ENCODE measurements at places on chromosomes 6 and 20.

- DNase-seq: no peak
Observed at GRCh38 chr20:22536956-22537756, 47.2 kb downstream of the FOXA2 start.

DNA sequence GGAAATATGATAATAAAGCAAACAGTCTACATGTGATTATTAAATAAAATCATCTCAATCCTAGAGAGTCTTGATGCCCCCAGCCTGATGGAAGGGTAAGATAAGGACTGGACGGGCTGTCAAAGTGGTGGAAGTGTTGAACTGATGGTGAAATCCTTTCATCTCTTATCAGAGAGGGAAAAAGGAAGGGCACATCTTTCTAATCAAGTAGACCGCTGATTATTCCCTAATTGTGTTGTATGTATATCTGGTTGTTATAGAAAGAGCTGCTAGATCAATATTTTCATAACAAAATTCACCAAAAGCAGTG is 184.5 kb downstream of the PDE7B start:
- no peak for DNase-seq

DNA sequence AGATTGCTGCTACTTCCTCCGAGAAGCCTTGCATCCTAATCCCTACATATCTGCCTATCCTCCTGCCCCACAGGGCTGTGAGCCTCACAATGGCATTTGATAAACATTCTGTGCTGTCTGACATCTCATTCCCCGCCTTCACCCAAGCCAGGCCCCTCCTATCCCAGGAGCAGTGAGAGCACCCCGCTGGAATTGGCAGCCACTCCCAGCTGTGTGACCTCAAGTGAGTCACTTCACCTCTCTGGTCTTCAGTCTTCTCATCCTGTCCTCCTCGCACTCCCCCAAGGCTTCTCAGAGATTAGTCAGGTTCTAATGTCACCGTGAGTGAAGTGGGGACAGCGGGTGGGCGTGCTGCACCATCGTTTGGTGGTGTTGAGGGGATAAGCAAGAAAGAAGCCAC is 81.7 kb downstream of the CDH22 start:
- no peak for DNase-seq

DNA sequence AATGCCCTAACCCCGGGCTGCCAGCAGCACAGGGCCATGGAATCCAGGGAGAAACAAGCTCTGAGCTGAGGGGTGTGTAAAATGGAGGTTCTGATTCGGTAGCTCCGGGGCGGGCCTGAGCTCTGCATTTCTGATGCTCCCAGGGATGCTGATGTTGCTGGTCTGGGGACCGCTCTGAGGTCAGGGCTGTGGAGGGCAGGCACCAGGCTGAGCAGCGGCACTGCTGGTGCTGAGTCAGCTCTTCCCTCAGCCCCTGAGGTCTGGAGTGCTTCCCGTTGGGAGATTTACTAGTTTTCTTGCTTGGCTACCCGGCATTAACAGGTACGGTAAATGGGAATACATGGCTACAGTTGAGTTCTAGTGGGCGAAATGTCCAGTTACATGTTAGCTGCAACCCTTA is 18.6 kb upstream of the CST3 start:
- peak; percentile 67 for DNase-seq

GRCh38 chr6:91505199-91505598 is 918.3 kb upstream of the MAP3K7 start:
- no peak for DNase-seq

DNA sequence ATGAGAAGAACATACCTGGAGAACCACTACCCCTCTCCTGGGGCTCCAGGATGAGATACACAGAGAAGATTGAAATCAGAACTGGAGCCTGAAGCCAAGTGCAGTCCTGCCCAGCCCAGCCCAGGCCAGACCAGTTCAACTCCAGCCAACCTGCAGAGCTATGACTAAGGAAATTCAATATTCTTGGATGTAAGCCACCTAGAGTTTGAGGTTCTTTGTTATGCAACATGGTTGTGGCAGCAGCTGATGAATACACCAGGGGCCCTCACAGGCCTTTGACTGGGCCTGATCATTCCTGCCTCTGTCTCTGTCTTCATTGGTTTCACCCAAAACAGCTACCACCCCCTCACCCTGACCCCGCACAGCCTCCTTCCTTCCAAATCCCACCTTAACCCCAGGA is 167.8 kb downstream of the LRFN2 start:
- DNase-seq: no peak

GRCh38 chr20:36848078-36848660 is 27.8 kb upstream of the TLDC2 start:
- no peak for DNase-seq

DNA sequence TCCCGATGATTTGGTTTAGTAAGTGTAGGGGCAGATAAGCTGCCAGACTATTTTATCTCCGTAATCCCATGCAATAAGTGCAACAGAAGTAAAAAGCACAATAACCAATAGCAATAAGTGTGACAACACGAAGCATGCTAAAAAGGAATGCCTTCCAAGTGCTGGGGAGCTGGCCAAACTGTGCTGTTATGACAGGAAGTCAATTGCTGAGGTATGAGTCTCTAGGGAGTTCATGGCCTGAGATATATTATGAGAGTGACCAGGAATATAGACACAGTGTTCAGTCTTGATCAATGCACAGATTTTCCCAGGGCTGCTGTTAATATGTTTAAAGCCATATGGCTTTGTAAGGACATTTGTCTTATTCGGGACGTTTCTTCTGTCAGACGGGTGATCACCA is 10.5 kb upstream of the ANGPT4 start:
- no peak for DNase-seq

GRCh38 chr6:45036103-45036502 is 292.0 kb upstream of the RUNX2 start:
- no peak for DNase-seq

GRCh38 chr6:154394571-154394970 is 38.0 kb upstream of the IPCEF1 start:
- no peak for DNase-seq

DNA sequence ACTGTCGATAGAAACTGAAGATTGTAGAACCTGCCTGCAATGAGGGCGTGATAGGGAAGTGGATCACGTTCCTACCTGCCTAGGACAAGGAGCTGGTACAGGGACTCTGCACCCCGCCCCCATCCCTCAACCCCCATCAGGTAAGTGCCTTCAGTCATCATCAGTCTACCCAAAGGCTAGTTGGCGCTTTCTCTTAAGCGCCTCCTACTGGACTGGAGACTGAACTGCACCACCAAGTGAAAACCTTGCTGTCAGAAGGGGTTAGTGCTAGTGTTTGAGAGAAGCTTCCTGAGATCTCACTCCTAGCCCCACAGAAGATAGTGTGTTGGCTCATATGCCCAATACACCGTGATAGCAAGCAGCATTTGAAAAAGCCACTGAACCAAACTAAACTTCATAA is 706.5 kb upstream of the MAN1A1 start:
- no peak for DNase-seq

DNA sequence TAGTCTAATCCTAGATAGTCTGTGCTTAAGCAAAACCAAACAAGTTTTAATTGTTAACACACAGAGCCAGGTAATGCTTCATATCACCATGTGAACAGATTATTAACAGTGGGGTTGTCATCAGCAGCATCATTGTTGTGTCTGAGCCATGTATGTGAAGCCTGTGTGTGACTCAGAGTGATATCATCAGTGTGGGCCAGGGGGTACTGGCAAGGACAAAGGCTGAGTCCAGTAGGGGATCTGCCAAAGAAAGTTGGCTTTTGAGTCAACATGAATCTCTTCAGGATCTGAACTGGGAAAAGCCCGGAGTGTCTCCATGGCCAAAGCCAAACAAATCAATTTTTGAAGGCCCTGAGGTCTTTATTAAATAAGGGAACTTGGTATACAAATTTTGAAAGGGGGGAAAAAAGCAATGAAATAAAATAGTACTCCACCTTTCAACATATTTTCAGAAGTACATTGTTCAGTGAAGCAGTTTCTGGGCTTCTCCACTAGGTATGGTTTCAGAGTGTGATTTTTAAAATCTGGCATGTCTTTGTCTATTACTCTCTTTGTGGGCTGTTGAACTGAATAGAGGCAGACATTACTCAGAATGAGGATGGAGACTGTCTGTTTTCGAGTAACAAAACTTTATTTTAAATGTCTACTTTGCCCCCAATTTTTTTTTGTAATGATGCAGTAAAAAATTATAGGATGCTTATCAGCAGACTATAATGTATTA is 444.2 kb upstream of the JAG1 start:
- no peak for DNase-seq

GRCh38 chr6:167703781-167704180 is 122.9 kb upstream of the AFDN start:
- no peak for DNase-seq

DNA sequence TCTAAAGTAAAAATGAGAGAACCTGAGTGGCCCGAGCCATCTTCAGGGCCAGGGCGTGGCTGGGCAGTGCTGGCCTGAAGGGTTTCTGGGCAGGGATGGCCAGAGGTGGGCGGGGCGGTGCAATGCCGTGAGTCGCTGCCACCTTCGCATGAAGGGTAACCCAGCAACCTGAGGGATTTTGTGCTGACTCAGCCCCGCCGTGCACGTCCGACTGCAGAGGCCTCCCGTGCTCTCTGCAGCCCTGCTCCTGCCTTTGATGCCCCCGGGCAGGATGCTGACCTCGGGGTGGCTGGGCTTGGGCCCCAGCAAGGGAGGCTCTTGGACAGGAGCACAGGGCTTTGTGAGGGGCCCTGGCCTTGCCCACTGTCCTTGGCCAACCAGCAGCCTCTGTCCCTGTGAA is 81.7 kb upstream of the GATA5 start:
- no peak for DNase-seq

DNA sequence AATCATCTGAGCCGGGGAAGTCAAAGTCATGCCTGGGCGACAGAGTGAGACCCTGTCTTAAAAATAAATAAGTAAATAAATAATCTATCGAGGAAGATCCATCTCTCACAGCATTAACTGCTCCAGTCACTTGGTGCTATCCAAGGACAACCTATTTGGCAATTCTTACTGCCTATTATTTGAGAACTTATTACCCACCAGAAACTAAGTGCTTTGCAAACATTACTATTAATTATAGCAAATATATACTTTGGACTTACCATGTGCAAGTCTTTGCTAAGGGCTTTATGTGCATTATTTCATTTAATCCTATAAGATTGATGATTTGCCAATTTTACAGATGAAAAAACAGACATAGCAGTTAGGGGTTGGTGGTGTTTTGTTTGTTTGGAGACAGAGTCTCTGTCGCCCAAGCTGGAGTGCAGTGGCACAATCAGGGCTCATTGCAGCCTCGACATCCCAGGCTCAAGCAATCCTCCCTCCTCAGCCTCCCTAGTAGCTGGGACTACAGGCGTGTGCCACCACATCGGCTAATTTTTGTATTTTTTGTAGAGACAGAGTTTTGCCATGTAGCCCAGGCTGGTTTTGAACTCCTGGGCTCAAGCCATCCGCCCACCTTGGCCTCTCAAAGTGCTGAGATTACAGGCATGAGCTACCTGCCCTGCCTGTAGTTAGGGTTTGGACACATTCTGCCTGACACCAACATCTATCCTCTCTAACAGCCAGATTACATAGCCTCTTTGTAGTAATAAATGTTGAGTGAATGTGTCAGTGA is 933 bp upstream of the APOM start:
- DNase-seq: no peak

DNA sequence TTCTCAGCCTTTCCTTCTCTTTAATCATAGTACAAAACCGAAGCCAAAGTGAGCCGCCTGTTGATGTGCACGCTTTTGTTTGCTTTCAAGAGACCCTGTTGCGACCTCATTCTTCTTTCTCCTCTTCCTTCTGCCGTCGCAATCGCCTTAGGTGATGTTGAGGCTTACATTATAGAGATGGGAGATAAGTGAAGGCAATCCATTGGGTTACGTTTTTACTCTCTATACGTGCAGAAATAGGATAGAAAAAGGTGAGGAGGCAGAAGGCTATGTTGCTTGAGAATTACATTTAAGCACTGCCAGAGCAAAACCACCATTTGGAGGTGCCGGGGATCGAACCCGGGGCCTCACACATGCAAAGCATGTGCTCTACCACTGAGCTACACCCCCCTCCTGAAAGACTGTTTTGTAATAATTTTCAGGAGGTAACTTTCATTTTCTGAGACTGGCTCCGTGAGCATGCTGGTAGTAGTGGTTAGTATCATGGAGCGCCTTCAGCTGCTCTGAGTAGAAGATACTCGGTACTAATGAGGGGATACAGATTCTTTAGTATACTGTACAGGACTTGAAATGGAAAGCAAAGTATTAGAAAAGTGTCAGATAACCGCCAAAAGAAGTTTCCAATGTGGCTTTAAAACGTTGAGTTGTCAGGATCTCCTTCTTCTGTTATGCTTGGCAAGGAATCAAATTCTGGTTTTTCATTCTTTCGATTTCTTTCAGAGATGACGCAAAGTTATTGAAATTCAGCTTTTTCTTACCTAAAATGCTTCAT is 165.6 kb downstream of the TRIM27 start:
- no peak for DNase-seq

GRCh38 chr20:32386091-32386490 is 28.0 kb downstream of the ASXL1 start:
- DNase-seq: no peak

DNA sequence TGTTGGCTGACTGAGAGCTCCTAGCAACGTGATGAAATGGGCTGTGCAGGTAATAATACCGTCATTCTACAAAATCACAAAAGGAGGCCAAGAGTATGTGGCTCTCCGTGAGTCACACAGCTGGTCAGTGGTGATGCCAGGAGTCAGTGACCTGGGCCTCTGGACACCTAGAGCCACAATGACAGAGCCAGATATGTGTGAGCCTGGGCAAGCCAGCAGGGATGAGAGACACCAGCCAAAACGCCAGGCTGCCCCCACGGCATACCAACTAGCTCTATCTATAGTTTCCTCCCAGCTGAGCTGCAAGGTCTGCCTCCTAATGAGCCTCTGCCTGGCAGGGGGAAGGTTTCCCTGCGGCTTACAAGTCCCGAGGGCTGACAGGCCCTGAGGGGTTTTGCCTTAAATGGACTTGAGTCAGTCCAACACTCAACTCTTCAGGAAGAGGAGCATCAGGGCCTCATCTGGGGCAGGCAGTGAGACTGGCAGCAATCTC is 70.0 kb downstream of the CPNE5 start:
- DNase-seq: no peak

GRCh38 chr6:32609731-32610640 is 20.3 kb upstream of the HLA-DRB1 start:
- DNase-seq: peak; percentile 8

DNA sequence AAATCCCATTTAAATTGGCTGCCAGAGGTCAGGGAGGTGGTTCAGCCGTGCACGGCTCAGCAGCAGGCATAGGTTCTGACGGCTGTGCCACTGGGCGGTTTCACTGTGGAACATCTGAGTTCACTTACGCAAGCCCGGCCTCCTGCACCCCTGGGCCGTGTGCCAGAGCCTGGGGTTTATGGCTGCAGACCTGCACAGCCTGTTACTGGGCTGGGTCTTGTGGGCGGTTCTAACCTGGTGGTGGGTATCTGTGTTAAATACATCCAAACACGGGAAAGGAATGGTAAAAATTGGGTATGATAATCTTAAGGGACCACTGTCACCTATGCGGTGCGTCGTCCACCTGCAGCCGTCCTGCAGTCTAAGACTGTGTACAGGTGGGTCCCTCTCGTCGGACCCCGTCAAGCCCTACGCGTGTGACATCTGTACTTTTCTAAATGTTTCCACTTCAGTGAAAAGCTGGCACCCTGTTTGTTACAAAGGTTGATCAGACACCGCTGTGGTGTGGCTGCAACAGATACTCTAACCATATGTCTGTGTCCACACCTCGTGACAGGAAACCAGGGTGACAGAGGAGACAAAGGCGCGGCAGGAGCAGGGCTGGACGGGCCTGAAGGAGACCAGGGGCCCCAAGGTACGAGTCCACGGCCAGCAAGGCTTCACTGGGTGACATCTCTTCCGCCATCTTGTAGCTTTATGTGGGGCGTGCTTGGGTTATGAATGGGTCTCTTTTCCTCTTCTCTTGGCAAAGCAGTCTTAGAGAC is 21.5 kb downstream of the COL9A3 start:
- no peak for DNase-seq
